Inflammatory macrophage treated with lipopolysaccharide for 1 hour (primary cell): ENCODE measurements at places on chromosomes 11 and 22.

- no peak for DNase-seq
These were observed 46.4 kb upstream of the MN1 start for GRCh38 chr22:27848005-27848404.

DNA sequence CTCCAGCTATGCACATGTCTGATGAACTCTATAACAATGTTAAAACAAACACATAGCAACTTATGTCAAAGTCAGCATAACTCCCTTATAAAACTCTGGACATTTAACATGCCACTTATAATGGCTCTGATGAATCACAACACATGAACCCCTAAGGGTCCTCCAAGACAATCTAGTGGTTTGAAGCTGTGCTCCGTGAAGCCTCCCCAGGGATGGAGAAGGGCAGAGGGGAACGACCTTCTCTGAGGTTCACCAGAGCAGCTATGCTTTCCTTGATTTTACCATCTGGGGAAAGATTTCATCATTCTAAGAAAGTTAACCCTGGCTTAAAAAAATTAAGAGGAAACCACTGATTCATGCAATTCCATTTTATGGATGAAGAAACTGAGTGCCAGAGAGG is 84.4 kb downstream of the MPPED2 start:
- no peak for DNase-seq

DNA sequence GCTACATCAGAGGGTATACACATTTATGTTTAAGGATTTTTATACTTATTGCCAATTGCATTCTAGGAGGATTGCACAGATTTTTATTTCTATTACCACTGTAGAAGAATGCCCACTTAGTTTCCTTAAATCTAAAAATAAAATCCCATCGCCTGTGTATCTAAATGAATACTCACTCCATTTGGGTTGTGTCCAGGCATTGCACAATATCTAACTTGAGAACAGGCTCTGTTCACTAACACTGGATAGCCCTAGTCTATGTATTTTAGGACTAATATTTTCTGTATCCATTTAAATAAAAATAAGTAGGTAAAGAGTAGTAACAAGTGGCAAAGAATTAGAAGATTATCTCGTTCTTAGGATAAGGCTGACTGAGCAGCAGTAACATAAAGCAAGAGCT is 4.1 kb downstream of the C11orf52 start:
- peak; percentile 22 for DNase-seq

GRCh38 chr11:12215181-12215593 is 104.8 kb downstream of the MICAL2 start:
- peak; percentile 79 for DNase-seq

GRCh38 chr11:130705670-130706421 is 210.4 kb downstream of the SNX19 start:
- DNase-seq = no peak

DNA sequence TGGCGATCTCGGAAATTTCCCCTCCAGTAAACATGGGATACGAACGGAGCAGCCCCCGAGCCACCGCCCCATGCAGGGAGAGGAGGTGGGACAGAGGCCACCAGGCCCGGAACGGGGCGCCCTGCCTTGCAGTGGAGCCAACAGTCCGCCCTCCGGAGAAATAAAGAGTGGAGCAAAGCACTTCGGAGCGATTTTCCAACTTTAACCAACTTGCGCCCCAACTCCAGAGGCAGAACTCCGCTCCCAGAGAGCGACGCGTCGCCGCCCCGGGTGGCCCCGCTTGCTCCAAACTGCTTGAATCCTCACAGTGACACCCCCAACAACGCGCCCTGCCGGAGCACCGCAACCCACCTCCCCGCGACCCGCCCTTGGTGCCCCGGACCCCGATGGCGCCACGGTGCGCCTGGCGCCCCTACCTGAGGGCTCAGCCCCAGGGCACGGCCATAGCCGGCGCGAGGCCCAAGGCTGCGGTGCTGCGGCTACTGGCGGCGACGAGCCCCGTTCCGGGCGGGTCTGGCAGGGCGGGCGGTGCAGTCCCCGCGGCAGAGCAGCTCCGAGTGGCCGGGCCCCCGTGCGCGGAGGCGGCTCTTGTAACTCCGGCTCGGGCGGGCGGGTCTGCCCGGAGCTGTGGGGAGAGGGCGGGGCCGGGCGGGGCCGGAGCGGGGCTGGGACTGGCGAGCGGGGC is at the start of gene AHNAK:
Gene AHNAK (minus strand): TSS at position 563 of the 685 bp plus-strand sequence. CDS start 10,708 bp downstream, outside the sequence.
- peak; percentile 80 for DNase-seq

DNA sequence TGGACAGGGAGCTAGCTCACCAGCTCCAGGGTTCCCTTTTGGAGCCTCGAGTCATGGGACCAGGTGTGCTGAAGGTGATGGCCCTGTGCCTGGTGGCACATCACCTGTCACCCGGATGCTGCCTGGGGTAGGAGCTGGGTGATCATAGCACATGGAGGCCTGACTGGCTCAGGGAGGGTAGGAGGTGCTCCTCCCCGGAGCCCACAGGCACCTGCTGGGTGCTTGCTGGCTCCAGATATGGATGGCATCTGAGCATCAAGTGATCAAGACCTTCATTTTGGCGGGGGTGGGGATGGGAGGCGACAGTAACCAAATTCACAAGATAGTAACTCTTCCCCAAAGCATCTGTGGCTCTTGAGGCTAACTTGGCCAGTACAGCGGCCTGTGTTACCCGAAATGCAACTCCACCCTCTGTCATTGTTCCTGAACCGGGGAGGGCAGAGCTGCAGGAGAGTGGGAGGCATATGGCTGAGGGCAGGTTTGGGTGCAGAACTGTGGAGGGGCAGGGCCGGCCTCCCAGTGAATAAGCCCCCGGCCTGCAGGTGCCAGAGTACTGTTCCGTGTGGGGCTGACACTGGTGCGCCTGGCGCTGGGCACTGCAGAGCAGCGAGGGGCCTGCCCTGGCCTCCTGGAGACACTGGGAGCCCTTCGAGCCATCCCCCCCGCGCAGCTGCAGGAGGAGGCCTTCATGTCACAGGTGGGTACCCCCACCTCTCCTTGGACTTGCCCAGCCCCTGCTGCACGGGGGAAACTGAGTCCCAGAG is 4.7 kb downstream of the TBC1D10C start:
- DNase-seq = no peak

DNA sequence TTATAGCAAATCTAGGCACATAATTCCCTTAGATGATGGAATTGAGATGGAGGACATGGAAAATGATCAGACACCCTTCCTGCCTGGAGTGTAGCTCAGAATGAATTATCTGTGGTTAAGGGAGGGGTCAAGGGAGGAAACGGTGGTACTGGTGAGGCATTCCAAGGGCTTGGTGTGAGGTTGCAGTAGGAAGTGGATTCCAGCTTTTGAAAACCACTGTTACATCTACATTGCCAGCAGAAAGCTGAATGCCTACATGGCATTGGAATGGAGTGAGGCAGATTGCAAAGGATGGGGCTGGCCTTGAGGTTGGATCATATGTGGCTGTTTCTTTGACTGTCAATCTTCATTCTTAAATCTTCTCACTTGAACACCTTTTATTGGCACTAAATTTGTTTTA is 684.4 kb downstream of the NTM start:
- DNase-seq = no peak

DNA sequence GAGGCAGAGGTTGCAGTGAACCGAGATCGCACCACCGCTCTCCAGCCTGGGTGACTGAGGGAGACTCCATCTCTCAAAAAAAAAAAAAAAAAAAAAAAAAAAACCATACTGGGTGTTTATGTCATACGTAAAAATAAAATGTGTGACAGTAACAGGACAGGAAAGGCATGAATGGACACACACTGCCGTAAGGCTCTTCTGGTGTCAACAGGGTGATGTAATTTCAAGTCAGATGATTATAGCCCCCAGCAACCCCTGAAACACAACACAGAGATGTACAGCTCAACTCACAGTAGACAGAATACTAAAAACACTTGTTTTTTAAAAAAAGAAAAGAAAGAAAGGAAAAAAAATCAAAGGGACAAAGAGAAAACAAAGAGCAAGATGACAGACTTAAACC is 22.2 kb downstream of the SBF1 start:
- peak; percentile 19 for DNase-seq
